ENCODE measurements at places on chromosomes 7 and 10. TPM values are rescaled to one million over a fixed set of nuclear protein-coding genes. Genes with fewer than 3 reads are reported as not detected.

GRCh38 chr10:119243488-119243887 is 36.1 kb downstream of the GRK5 start:
- no peak for DNase-seq

Gene STARD3NL
- 17.4 TPM for total RNA-seq

DNA sequence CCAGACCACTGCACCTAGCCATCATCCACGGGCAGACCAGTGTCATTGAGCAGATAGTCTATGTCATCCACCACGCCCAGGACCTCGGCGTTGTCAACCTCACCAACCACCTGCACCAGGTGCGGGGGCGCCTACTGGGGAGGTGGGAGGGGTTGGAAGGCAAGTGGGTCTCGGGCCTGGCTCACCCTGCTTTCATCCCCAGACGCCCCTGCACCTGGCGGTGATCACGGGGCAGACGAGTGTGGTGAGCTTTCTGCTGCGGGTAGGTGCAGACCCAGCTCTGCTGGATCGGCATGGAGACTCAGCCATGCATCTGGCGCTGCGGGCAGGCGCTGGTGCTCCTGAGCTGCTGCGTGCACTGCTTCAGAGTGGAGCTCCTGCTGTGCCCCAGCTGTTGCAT is 4.6 kb downstream of the NFKB2 start:
- no peak for DNase-seq

DNA sequence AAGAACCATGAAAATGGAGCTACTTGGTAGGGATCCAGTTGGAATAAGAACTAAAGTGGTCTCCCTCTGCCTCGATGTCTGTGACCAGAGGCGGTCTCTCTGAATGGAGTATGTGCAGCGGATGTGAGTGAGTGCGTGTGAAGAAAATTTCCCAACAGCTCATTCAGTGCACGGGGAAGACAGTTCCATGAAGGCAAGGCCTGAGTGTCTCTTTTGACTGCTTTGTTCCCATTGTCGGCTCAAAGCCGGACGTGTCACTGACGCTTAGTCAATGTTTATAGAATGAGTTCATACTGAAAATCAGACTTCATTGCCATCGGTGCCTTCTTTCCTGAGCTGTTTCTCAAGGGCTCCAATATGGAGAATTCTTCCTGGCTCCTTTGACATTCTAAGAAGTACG is 55.3 kb upstream of the GRB10 start:
- DNase-seq: no peak

DNA sequence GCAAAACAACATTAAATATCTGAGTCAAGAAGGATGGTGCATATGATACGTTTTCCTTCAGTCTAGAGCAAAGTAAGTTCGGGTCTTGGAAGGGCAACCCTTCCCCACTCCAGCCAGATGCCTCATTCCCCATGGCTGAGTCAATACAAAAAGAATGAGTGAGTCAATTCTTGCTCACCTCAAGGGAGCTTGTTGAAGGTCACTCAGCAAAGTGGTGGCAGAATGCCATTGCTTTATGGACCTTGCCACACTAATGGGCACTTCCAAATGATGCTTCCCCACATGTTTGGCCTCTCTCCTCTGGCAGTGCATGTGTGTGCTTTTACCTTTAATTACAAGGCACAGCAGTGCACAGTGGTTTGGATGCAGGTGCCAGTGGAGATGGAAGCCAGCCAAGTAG is 296.5 kb downstream of the SORCS3 start:
- no peak for DNase-seq

Measured in activated B cell treated with CpG ODN at 0.5 μM for 24 hours (primary cell).